ENCODE measurements at places on chromosomes 5 and 9. TPM values are rescaled to one million over a fixed set of nuclear protein-coding genes. Genes with fewer than 3 reads are reported as not detected.

DNA sequence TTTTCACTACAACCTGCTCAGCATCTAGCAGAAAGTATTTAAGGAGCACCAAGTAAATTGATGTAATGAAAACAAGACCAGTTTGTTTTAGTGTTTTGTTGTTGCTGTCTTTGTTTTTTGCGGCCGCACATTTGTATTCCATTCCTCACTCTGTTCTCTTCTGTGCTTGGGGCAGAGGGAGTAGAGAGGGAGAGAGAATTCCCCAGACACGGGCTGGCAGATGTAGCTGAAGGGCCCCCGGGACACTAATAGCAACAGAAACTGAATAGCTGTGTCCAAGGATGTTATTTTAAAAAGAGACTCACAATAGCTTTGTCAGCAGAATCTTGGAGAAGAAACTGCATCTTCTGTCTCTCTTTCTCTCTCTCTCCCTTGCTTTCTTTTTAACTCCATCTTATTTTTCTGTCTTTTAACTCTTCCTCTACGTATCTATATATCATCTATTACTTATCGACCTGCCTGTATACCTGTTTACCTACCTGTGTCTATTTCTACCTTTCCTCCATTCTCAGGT lies 145.3 kb downstream of the PAPPA start:
- no peak for DNase-seq

- DNase-seq, result no peak
Observed at GRCh38 chr5:18553269-18553668, 919.0 kb downstream of the TAF11L14 start.

Gene GFPT2
- total RNA-seq, result 27.2 TPM

Gene IL5
- total RNA-seq, result not detected

Gene DMRT3
- not detected for total RNA-seq

Gene SV2C
- total RNA-seq, result 0.15 TPM

Data from right atrium auricular region (tissue), 2 donors.